ENCODE measurements at places on chromosomes 11 and 22. TPM values are rescaled to one million over a fixed set of nuclear protein-coding genes. Genes with fewer than 3 reads are reported as not detected.
A peak's percentile ranks its signal among the peaks of the same experiment; 100 is the strongest.

- no peak for DNase-seq
Observed at GRCh38 chr22:36940676-36941075, 27.2 kb downstream of the CSF2RB start.

The CALCA gene
- total RNA-seq, result not detected

The APOA4 gene
- not detected for total RNA-seq

- no peak for DNase-seq
Observed at GRCh38 chr22:16967453-16968217, 40.4 kb downstream of the GAB4 start.

- DNase-seq, result no peak
Observed at GRCh38 chr11:126969865-126970479, 30.6 kb downstream of the KIRREL3 start.

- peak; percentile 96 for DNase-seq
Observed at GRCh38 chr22:39292561-39293074, 26.8 kb downstream of the RPL3 start.

DNA sequence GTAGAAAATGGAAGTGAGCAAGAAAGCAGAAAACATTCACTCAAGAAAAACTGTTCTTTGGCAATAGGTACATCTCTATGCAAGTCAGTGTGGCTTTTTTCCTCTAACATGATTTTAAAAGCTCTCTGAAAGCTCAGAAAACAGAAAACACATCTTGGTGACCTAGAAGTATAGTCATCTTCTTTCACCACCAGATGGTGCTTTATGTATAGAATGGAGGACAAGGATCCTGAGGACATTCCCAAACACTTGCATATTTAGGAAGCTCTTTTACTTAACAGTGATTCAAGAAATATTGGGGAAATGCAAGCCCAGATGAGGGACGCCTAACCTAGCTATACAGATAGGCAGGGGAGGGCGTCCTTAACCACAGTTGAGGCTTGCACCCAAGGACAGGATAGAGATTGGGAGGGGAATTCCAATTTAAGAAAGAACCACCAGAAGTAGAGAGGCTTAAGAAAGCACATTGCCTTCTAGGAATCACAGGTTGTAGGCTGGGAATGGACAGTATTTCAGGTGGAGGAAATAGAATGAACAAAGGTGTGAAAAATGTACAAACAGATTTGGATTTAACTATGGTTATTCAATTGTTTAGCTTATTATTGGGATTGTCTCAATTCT is 13.8 kb upstream of the CCDC81 start:
- no peak for DNase-seq

DNA sequence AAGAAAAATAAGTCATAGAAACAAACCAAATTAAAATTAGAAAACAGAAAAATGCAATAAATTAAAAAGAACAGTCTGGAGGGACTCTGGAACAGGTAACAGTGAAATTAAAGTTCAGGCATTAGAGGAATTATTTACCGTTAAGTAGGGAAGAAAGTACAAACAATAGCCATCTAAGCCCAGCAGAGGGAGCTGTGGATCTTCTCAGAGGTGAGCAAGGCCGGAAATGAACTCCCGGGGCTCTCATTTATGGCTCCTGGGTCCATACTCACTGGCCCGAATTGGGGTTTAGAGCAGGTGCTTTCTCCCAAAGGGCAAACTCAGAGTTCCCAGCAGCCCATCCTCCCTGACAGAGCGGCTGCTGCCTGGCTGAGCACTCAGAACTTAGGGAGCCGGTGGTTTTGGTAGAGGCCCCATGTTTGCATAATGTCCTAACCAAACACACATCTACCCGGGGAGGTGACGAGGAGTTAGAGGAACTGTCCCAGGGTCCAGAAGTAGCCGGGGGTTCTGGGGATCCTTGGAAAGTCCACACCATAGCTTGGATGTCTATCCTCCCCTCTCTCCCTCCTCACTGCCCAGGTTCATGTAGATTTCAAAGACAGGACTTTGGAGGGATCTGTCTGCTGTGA is 87.8 kb upstream of the VPREB1 start:
- DNase-seq, result peak; percentile 44

GRCh38 chr11:132658696-132659095 is 873.6 kb downstream of the OPCML start:
- no peak for DNase-seq

DNA sequence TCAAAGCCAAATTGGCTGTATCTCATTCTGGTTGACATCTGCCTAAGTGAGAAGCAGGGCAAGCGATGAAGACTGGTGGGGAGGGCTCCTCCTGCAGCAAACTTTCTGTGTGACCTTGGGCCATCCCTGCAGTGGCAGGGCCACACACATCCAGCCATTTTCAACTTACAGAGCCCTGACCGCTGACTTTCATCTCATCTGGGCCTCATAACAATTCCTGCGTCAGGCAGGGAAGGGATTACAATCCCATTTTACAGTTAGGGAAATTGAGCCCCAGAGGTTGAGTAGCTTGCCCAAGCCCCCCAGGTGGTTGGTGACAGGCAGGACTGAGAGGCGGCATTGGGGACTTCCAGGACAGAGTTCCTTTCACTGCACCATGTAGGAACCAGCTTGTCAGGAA is 21.9 kb downstream of the TPBGL start:
- peak; percentile 11 for DNase-seq

- DNase-seq, result no peak
Observed at GRCh38 chr11:70551351-70552166, 153.2 kb downstream of the CTTN start.

GRCh38 chr22:34798605-34799004 is 267.4 kb upstream of the ISX start:
- no peak for DNase-seq

- no peak for DNase-seq
Observed at GRCh38 chr22:31241936-31242335, 29.8 kb downstream of the LIMK2 start.

GRCh38 chr11:126257144-126257543 is 11.6 kb downstream of the SRPRA start:
- DNase-seq, result no peak

DNA sequence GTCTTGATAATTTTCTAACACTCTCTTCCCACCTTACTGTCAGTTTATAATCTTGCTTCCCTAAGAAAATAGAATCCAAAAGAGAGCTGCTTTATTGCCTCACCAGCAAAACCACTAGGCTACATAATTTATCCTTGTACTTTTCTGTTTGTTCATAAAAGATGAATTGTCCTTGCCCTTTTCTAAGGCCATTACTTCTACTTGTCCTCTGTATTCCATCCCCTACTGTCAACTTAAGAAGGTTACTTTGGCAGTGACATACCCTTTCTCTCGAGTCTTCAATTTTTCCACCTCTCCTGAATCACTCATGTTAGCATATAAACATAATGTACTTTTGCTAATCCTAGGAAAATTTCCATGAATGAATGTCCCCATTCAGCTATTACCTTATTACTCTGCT is 18.0 kb downstream of the BIRC2 start:
- no peak for DNase-seq

The OR4D5 gene
- not detected for total RNA-seq

The OR51Q1 gene
- not detected for total RNA-seq

DNA sequence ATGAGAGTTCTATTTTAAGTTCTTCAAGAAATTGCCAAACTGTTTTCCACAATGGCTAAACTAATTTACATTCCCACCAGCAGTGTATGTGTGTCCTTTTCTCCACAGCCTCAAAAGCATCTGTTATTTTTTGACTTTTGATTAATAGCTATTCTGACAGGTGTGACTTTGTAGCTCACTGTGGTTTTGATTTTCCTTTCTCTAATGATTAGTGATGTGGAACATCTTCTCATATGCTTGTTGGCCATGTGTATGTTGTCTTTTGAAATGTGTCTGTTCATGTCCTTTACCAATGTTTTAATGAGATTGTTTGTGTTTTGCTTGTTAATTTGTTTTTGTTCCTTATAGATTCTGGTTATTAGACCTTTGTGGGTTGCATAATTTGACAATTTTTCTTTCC is 18.0 kb upstream of the RAB38 start:
- DNase-seq, result no peak

DNA sequence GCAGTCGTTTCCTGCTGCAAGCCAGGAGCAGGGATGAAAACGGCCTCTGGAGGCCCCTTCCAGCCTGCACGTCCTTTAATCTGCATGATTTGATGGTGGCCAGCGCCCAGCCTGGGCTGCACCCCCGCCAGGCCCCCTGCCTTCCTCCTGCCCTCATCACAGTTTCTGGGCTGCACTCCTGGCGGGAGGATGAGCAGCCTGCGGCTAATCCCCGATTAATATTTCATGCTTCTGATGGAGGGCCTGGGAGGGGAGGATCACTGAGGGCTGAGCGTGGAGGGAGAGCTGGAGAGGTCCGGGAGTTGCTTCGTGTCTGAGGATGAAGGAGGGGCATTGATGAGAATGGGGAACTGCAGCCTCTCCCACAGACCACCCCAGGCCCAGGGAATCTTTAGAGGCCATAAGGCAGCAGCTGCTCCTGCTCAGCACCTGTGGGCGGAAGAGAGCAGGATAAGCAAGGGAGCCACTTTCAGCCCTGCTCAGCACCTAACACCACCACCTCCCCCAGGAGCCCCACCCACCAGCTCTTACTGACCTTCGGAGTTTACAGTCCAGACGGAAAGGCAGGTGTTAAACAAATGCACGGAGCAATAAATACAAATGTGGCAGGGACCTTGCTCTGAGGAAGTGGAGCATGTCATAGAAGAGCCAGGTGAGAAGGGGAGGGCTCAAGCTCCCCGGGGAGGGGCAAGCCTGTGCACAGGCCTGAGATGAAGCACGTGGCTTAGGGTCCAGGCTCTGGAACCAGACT is 135.0 kb upstream of the NECTIN1 start:
- no peak for DNase-seq

DNA sequence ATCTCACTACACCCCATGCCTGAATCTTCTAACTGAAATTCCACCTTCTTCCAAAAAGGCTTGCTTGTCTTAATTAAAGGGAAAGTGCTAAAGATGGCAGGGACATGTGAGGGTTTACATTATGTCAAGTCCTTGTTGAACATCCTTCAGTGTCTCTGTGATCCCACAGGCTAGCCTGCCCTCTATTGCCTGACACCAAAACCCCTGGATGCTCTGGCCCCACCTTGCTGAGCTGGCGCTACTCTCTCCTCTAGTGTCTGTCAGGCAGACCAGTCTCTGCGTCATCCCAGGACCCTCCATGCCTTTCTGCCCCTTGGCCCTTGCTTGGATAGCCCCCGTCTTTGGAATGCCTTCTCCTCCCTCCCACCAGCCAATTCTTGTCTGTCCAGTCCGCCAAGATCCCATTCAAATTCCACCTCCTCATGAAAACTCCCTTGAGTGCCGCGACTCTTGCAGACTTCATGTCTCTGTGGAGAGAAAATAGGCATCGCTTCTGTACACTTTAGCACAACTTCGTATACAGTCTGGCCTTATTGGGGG is 69.3 kb downstream of the PKNOX2 start:
- no peak for DNase-seq

GRCh38 chr11:71244116-71244810 is 8.1 kb downstream of the SHANK2 start:
- no peak for DNase-seq

GRCh38 chr11:10809373-10810160 is 841 bp upstream of the EIF4G2 start:
- DNase-seq, result no peak

The MRGPRE gene
- 0.15 TPM for total RNA-seq

The RAG1 gene
- total RNA-seq, result 1.1 TPM

DNA sequence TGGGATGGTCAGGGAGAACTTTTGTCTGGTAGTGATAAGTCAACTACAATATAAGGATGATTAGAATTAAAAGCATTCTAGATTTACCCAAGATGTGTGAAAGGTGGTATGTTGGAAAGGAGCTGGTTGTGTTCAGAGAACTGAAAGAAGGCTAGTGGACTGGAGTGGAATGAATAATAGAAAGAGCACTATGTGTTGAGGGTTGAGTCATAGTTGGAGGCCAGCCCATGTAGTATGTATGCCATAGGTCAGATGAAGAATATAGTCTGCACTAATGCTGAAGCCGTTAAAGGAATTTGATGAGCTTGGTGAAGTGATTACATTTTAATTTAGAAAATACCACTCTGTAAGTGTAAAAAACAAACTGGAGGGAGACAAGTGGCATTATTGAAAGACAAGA is 514.1 kb downstream of the CNTN5 start:
- no peak for DNase-seq

DNA sequence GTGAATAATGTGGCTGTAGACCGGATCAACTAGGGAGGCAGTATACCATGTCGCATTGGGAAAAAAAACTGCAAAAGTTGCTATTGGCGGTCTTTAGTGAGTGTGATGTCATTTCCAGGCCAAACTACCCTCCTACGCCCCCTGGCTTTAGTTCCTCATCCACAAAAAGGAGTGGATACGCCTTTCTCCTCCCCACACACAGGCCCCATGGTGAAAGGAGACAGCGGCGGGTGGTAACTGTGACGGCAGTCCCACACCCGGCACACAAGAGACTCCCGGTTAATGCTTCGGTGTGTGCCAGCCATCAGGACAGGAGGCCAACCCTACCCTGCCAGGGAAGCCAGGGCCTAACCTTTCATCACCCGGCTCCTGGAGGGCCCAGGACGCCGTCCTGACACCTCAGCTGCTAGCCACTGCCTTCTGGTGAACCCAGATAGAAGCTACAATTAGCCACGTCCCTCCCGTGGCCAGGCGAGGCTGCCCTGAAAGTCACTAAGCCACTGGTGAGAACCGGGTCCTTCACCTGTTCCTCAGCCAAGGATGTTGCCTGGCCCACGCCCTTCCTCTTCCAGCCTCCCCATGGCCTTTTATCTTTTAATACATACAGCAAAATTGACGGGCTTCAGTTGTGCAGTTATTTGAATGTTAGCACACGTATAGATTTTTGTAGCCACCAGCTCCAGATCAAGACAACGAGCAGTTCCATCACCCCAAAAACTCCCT is 10.8 kb downstream of the TP53I11 start:
- DNase-seq, result peak; percentile 71

The PNPLA3 gene
- 1.5 TPM for total RNA-seq

The SLCO2B1 gene
- 49.0 TPM for total RNA-seq

DNA sequence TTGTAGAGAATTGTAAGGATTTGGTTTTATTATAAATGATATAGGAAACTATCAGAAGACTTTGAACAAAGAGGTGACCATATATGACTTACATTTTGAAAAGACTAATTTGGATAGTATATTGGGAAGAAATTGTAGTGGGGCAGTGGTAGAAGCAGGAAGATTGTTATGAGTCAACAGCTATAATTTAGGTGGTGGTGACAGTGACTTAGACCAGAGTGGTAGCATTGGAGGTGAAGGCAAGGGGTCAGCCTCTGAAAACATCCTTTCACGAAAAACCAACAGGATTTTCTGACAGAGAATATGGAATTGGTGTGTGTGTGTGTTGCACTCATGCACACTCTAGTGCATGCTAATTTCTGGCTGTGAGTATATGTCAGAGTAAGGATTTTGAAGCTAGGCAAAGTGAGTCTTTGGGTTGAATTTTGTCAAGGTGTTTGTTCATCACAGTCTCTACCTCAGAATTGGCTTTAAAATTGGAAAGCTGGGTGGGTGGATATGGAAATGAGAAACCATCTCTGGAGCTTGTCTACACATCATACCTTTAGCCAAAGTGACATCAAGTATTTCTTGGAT is 8.2 kb upstream of the HBE1 start:
- DNase-seq, result no peak

The PRG3 gene
- total RNA-seq, result not detected

The DGCR6 gene
- 4.2 TPM for total RNA-seq

GRCh38 chr11:113778111-113778910 is 1.3 kb upstream of the CLDN25 start:
- DNase-seq, result no peak

GRCh38 chr22:27128461-27129085 is 471.2 kb downstream of the MIAT start:
- DNase-seq, result no peak

The IFITM10 gene
- total RNA-seq, result 0.76 TPM
